AG08395 (cell line): ENCODE measurements at places on chromosomes 3 and 15.
A peak's percentile ranks its signal among the peaks of the same experiment; 100 is the strongest.

DNA sequence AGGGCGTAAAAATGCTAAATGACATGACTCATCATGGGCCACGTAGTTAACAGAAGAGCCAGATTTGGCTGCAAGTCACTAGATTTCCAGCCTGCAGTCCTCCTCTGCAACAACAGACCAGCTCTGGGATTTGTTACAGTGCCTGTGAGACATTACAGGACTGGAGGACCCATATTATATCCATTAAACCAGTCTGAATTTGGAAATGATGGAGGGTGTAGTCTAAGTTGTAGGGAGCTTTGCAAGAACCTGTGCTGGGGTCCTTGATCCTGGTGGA, 10.8 kb downstream of the ZNF774 start:
- peak; percentile 85 for DNase-seq

DNA sequence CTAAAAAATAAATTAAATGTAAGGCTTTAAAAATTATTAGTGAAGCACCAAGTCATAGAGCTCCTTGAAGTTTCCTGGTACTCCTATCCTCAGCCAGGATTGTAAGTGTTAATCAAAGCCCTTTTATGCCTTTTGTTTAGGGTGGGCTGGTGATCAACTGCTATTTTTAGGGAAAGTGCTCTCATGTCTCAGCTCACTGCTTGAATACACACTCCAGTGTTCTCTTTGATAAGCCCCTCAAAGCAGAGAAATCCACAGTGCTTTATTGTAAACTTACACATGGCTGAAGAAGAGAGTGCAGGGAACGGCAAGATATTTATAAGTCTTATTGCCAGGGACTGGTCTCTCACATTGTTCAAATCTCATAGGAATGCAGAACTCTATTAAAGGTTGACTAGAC, 156.4 kb upstream of the AZI2 start:
- no peak for DNase-seq

DNA sequence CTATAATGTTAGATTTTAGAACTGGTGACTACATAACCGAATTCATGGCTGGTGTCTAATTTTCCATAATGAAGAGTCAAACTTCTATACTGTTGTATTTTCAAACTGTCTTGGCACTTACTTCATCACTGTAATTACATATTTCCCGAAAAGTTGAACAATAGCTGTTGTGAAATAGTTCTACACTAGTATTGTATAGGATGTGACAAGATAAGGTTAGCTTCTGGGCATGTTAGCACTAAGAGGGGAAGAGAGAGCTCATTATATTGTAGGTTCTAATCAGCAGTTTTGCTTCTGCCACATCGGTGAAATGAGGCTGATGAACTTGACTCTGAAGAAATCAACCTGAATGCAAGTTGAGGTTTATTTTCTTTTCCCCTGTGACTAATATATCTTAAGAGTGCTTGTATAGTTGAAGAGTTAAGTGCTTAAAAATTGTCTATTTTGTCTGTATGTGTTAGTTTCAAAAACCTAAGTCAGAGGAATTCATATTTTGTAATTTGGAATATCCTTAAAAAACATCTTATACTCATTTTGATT, 8.9 kb downstream of the GYG1 start:
- DNase-seq, result no peak

GRCh38 chr3:135992072-135992471, 26.5 kb downstream of the PPP2R3A start:
- peak; percentile 77 for DNase-seq

DNA sequence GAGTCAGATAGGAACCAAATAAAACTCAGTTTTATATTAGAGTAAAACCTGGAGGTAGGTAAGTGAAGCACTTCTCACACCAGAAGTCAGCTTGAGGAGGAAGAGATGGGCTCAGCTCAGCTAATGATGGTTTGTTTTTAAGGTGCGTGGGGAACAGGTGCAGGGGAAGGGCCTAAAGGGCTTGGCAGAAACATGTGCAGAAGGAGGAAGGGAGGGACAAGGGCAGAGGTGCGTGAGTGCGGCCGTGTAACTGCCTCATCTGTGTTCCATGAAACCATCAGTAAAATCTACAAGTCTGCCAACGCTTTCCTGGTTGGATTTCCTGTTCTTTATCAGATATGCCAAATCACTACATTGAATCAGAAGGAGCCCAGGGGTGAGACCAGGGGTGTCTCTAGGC, 19.9 kb downstream of the FYCO1 start:
- DNase-seq, result no peak

- peak; percentile 50 for DNase-seq
These were observed 101.5 kb upstream of the CBLB start for GRCh38 chr3:105970283-105970682.

- DNase-seq, result no peak
These were observed 34.6 kb downstream of the ZNF589 start for GRCh38 chr3:48275287-48276027.

DNA sequence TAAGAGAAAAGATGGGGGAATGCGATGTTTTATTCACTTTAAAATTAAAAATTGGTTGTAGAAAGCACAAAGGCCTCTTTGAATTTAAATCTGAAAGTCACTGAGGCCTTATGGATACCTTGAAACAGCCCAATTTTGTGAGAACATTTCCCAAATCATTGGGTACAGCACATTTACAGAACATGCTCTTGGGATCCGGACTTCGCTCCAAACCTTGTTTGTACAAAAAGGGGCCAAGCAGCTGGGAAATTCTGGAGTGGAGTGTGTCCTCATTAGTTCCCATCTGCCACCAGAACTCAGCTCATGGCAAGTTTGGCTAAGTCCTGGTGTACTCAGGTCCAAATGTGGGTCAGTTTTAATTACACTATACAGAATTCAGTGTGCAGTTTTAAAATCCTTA, 254.2 kb downstream of the ZBTB20 start:
- no peak for DNase-seq

DNA sequence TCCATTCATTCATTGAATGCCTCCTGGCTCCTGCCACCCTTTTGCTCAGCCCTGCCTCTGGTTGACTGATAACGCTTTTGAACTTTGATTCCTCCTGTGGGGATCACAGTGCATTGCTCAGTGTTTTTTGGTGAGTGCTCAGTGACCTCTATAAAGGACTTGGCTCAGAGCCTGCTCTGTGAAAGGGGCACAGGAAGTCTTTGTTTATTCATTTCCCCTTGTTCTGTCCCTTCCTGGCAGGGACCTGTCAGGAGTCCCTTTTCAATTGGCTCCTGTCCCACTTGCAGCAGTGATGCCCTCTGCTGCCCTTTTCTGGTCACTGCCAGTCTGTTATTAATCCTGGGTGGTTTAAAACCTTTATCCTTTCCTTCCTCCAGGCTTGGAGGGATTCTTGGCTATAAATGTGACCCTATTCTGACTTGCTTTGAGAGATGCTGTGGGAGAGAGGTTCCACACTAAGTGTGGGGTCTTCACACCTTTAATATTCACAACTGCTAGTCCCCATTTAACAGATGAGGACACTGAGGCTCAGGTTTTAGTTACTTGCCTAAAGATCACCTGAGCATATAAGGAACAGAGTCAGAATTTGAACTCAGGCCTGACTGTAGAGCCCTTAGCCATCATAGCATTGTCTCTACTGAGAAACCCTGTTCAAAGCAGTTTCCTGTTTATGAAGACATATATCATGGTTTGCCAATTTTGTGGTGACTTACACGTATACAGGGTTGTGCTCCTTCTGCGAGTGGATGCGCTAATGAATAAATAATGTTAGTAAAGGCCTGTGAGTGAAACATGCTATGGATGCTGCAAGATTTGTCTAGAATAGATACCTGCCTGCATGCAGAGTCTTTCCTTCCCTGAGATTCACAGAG, 23.2 kb upstream of the TATDN2 start:
- peak; percentile 85 for DNase-seq

GRCh38 chr15:88938802-88939485, 25.8 kb upstream of the MFGE8 start:
- no peak for DNase-seq

DNA sequence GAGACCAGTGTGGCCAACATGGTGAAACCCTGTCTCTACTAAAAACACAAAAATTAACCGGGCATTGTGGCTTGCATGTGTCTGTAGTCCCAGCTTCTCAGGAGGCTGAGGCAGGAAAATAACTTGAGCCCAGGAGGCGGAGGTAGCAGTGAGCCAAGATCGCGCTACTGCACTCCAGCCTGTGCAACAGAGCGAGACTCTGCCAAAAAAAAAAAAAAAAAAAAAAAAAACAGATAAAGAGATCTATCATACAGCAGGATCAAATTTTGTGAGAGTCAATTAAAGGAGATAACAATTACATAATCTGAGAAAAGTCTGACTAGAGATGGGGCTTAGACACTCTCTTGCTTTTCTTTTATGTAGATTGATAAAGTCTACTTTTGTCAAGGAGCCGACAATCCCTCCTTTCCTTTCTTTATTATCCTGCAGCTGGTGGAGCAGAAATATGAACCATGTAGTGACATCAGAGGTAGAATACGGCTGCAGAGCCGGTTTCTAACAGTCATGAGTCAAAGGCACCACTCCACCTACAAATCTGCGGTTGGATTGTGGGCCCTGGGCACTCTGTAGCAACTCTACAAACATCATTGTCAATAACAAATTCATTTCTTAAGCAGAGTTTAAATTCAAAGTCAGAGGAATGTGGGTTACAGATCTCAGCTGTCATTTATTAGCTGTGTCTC, 9.0 kb downstream of the C2CD4A start:
- no peak for DNase-seq

DNA sequence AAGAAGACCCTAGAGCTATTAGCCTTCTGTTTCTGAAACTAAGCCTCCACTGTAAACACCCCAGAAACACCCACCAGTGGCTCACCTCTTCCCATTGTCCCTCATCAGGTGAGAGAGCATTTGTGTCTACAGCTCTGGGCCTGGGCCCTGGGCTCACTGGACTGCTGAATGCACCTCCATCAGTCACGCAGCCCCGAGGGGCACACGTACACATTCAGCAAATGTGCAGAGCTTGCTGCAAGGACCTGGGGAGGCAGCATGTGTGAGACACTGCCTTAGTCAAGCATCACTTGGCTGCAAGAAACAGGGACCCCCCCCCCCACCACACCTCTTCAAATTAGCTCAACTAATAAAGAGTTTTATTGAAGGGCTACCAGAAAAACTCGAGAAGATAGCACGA, 29.0 kb downstream of the MRPL46 start:
- DNase-seq, result no peak

DNA sequence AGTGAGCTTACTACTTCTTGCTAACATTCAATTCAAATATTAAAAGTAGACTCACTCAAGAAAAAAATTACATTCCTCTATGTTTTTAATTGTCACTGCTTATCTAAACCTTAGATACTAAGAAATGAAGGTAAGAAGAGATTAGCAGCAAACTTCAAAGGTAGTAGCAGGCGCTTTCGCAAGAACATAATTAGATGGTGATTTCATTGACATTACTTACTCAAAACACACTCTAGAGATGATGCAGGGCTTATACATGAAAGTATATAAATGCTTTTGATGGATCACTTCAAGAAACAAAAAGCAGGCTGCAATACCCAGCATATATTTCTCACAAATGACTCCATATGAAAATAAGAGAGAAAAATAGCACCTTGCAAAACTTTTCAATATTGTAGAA, 86.8 kb downstream of the FSIP1 start:
- no peak for DNase-seq

DNA sequence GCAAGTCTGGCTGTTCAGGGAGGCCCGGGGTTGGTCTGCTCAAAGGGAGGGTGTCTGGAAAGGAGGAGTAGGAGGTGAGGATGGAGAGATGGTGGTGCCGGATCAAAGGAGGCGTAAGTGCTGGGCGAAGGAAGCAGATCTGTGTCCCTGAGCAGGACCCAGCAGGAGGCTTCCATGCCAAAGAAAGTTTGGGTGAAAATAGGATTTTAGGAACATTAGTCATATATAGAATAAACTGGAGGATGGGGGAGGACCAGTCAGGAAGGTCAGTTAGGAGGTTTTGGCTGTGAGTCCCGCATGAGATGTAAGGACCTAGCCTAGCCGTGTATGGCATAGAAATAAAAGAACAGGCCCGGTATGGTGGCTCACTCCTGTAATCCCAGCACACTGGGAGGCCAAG, 28.6 kb upstream of the VPS8 start:
- no peak for DNase-seq
